ENCODE measurements at places on chromosomes 12 and 14.

DNA sequence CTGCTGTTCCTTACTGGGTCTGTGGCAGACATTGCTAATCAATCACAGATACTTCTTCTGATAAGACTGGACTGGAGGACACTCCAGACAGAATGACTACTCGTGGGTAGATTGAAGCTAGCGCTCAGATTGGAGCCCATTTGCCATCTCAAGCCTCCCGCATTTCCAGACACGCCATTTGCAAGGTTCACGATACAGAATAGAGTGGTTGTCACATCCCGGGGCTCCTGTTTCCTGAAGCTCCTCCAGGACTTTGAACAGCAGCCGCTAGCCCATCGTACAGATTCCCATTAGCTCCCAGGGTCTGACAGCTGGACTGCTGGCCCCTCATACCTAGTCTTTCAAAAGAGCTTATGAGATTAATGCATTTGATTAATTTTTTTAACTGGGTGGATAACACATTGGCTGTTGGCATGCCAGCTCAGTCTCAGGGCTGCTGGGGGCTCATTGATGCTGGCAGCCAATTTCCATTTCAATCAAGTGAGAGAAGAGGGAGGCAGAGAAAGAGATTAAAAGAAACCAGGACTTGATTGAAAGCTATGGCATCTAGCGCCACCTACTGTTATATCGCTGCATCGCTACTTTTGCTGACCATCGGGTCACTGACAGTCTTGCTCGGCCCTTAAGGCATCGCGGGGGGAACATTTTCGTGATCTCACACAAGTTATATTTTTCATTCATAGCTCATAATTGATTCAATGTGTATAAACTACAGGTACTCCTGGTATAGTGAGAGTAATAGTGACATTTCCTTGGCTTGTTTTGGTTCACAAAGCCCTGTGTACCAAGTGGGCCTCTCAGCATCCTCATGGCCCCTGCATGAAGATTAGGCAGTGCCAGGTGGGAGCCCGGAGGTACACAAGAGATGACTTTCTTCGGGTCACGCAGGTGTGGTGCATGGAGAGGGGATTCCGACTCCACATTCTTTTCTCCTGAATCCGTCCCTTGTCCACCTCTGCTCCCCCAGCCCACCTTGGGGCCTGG is 78.6 kb downstream of the CCDC60 start:
- no peaks in the 10 kb centered on the region for H3K4me1 ChIP-seq
- no peak overlapping the region for H3K4me3 ChIP-seq
- H3K36me3 ChIP-seq, result no peaks in the 10 kb centered on the region
- H3K27me3 ChIP-seq, result no peaks in the 10 kb centered on the region
- peak; percentile 26 for DNase-seq

DNA sequence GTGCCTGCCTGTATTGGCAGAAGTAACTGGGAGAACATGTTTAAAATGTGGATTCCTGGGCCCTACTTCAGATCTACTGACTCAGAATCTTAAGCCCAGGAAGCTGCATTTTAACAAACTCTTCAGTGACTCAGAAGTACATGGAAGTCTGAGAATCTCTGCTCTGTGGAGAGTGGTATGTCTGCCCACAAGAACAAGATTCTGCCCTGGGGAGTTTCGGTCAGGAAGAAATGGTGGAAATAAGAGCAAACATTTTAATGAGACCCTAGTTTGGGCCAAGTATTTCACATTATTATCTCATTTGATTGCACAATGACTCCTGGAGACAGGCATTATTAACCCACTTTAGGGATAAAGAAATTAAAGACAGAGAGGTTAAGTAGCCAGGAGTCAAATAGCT is 8.2 kb downstream of the ALDH1L2 start:
- H3K36me3 ChIP-seq, result no peaks in the 10 kb centered on the region
- no peak overlapping the region for H3K27ac ChIP-seq

DNA sequence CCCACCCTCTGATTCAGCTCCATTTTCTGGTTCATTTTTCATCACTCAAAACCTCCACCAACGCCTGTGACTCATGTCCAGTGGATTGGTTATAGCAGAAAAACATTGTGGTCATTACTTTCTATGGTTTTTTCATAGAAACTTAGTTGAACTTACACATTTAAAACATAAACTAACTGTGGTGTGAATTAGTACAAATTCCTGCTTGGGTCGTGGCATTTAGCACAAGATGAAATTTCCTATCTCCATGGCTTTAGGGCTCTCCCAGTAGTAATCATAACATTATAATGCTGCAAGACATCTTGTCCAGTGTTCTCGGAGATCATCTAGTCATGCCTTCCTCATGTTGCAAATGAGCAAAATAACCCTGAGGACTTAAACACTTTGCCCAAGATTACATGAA is 7.1 kb downstream of the RNASE7 start:
- no peak overlapping the region for H3K27ac ChIP-seq
- DNase-seq, result no peak
- no peaks in the 10 kb centered on the region for H3K27me3 ChIP-seq
- no peak overlapping the region for H3K4me3 ChIP-seq
- peaks cover 3% of the 10 kb centered on the region for H3K4me1 ChIP-seq

DNA sequence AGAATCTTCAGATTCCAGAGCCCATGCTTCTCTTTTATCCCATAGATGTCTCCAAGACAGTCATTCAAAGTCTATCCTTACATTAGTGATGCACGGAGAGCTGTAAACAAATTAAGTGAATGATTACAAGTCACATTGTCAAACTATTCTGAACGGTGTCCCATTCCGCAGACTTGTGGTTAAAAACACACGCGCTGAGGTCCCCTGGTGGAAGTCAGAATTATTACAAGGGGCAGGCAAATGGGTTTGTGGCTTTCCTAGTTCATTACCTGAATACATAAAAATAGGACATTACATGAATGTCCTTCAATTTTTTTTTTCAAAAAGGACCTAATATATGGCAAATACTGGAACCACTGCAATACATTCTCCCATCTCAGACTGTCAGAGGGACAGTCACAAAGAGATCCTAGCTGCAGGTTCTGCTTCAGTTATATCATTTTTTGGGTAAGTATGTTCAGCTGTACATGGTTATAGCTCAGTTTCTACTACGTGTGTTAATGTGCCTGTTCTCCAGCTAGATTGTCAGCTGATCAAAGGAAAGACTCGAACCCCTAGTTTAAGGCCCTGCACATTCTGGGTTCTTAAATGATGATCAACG is 53.1 kb upstream of the STON2 start:
- no peaks in the 10 kb centered on the region for H3K27me3 ChIP-seq
- no peaks in the 10 kb centered on the region for H3K36me3 ChIP-seq
- H3K27ac ChIP-seq, result no peak overlapping the region
- DNase-seq, result no peak
- no peak overlapping the region for H3K4me3 ChIP-seq

- H3K4me1 ChIP-seq, result no peaks in the 10 kb centered on the region
- no peak overlapping the region for H3K4me3 ChIP-seq
- no peak overlapping the region for H3K27ac ChIP-seq
- H3K27me3 ChIP-seq, result no peaks in the 10 kb centered on the region
These were observed 18.0 kb downstream of the SLC24A4 start for GRCh38 chr14:92340931-92341330.

Measured in thymus (tissue), 14 donors.